Stimulated activated naive CD8-positive, alpha-beta T cell treated with anti-CD3 and anti-CD28 coated beads, Interleukin-15, Interleukin-2, amounts not matched to agents 100 U/mL and 50 U/mL, for 24 hours (primary cell): ENCODE measurements at places on chromosomes 12 and 14.

GRCh38 chr14:21840765-21841164 lies 167.1 kb upstream of the OR4E1 start:
- no peak for DNase-seq

DNA sequence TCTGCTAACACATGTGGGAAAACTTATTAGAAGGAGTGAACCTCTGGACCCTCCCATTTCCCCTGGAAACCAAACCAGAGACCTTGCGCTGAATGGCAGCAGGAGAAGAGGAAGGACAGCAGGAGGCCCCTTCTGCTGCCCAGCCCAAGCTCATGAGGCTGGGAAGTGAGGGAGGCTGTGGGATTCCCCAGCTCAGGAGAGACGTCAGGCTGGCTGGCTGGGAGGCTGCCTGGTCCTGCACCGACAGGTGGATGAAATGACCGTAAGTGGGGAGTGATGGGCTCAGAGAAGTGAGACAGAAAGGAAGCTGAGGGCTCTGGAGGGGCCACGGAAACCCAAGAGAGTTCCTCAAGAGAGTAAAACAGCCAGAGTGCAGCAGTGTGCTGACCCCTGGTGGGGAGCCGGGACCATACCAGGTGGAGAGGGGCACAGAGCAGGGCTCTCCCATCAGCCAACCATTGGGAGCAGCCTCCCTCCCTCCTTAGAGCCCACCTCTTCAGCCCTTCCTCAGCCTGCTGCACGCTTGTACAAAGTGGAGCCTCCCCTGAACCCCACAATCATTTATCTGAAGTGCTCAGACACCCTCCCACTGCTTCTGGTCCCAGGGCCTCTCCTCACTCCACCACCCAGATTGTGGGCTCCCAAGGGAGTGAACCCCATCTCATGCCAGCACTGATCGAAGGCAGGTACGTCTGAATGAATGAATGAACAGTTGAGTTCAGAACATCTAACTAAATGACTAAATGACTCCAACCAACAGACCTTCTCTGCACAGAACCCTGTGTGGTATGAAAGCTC lies 14.0 kb downstream of the TAMALIN start:
- DNase-seq, result peak; percentile 76

GRCh38 chr12:27777141-27777540 lies 2.9 kb upstream of the KLHL42 start:
- DNase-seq, result no peak

DNA sequence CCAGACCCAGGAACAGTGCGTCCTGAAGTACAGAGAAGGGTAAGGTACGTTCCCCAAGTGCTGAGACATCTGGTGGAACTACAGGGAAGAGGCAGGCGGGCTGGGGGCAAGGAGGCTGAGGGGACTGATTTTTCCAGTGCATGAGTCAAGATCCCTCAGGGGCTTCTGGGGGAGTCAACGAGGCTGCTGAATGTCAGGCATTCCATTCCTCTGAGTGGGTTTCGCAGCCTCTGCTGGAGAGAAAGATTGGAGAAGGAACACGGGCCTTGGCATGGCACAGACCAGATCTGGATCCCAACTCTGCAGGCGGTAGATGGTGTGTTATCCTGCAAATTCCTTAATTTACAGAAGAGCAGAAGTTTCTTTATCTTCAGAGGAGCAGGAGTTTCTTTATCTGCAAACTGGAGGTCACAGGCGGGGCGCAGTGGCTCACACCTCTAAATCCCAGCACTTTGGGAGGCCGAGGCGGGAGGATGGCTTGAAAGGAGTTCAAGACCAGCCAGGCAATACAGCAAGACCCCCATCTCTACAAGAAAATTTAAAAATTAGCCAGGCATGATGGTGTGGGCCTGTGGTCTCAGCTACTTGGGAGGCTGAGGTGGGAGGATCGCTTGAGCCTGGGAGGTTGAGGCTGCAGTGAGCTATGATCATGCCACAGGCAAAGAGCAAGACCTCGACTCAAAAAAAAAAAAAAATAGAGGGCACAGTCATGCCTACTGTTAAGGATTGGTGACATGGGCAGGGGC lies 132.6 kb upstream of the MAP1LC3B2 start:
- DNase-seq, result no peak

GRCh38 chr12:131687346-131688125 lies 23.4 kb upstream of the SFSWAP start:
- DNase-seq, result no peak

DNA sequence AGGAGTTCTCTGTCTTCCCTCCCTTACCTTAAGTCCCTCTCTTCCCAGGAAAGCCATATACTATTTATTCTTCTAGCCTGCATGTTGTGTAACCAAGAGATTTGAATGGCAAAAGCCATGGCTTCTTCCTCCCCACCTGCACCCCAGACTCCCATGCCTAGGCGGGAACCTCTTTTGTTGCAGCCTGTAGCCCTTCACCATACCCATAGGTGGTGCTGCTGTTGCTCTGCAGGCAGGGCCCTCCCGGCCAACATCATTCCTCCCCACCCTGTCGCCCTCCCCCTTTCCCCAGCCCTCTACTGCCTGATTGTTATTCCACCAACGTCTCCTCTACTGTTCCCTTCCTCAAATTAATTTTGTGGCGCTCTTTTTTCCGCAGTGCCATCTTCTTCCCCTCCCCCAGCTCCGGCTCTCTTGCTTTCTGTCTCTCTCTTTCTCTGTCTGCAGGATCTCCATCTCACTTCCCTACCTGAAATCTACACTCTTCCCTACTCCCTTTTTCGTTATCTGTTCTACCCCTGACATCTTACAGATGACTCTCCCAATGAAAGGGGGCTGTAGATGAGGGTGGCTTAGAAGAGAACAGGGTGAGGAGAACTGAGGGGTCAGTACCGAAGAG lies 13.8 kb downstream of the NGDN start:
- DNase-seq, result peak; percentile 6

GRCh38 chr14:56118611-56119181 lies 485 bp downstream of the PELI2 start:
- DNase-seq, result peak; percentile 47

- no peak for DNase-seq
Measured at GRCh38 chr12:118689793-118690192, 291.5 kb upstream of the SRRM4 start.

DNA sequence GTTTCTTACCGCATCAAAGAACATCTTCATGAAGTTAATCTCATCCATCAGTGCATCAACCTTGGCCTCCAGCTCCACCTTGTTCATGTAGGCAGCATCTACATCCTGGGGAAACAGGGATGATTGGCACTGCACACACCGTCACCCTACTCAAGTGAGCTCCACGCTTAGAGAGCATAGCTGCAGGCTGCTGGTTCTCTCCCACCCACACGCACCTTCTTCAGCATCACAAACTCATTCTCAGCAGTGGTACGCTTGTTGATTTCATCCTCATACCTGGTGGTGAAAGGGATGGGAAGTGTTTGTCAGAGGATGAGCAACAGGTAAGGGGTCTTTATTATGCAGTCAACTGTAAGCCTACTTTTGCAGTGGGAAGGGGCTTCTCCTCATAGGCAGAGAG lies 2.3 kb downstream of the KRT5 start:
- no peak for DNase-seq

- DNase-seq, result no peak
Measured at GRCh38 chr12:94812345-94812744, 162.0 kb upstream of the TMCC3 start.

DNA sequence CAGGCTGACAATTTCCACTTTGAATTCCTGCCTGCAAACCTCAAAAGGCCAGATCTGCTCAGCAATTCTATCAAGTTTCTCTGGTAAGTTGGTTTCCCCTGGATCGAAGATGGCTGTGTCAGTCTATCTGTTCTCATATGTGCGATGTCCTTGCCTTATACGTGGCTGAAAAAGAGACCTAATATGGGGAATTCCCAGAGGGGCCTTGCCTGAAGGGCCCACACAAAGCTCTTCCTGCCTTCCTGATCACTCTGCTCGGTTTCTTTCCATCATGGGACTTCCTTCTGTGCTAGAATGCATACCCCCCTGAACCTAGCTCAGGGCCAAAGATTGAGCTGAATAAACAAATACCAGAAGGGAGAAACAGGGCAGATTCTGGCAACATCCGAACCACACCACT lies 13.2 kb downstream of the TCL1B start:
- no peak for DNase-seq

DNA sequence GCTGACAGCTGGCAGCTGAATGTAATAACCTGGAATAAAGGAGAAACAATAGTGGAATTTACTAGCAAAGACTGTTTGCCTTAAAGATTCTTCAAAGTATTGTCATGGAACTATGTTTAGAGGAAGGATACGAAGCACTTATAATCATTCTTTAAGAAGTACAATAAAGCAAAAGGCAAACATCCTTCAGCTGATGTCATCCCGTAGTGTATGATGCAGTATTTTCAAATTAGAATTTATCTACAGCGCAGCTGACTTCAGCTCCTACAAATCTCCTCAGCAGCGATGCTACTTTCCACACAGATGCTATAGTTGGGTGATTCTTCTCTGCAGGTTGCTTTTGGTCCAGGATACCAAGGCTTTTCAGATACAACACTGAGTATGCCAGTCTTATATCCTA lies 31.5 kb downstream of the CLEC1A start:
- DNase-seq, result no peak

- DNase-seq, result no peak
Measured at GRCh38 chr14:39956372-39956771, 524.1 kb upstream of the FBXO33 start.

DNA sequence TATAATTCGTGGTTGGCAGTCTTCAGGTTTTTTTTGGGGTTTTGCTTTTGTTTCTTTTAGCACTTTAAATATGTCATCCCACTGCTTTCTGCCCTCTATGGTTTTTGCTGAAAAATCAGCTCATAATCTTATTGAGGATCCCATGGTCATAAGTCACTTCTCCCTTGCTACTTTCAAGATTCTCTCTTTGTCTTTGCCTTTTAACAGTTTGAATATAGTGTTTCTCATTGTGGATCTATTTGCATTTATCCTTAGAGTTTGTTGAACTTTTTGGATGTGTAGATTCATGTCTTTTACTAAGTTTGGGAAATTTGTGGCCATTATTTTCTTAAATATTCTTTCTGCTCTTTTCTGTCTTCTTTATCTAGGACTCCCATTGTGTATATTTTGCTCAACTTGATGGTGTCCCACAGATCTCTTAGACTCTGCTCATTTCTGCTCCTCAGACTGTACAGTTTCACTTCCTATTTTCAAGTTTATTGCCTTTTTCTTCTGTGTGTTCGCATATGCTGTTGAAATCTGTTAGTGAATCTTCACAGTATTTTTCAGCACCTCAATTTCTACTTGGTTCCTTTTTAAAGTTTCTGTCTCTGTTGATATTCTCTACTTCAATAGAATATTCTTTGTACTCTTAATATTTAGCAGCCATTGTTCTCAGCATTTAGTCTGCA lies 70.8 kb downstream of the WNK1 start:
- DNase-seq, result no peak

DNA sequence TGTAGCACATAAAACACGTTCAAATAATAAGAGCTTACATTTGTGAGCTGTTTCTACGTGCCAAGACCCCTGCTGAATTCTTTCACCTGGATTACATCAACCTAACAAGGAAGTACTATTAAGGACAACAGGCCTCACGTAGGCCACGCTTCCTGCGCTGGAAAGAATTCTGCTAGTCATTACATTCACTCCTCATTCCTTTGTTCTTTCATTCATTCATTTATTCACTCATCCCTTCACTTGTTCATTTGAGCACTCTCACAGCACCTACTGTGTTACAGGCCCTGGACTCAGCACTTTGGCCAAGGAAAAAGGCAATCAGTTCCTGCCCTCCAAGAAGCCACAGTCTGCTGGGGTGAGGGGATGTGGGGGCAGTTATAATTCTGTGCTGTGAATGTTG lies 28.2 kb downstream of the TESC start:
- DNase-seq, result no peak

- no peak for DNase-seq
Measured at GRCh38 chr14:74469548-74470518, 23.3 kb downstream of the NPC2 start.

- no peak for DNase-seq
Measured at GRCh38 chr12:24025153-24025798, 75.8 kb upstream of the SOX5 start.

GRCh38 chr12:132886529-132887477 lies 602 bp downstream of the CHFR start:
- no peak for DNase-seq

- DNase-seq, result no peak
Measured at GRCh38 chr12:43861840-43862150, 25.9 kb downstream of the TMEM117 start.

- DNase-seq, result no peak
Measured at GRCh38 chr12:114770323-114770722, 86.3 kb upstream of the TBX3 start.

DNA sequence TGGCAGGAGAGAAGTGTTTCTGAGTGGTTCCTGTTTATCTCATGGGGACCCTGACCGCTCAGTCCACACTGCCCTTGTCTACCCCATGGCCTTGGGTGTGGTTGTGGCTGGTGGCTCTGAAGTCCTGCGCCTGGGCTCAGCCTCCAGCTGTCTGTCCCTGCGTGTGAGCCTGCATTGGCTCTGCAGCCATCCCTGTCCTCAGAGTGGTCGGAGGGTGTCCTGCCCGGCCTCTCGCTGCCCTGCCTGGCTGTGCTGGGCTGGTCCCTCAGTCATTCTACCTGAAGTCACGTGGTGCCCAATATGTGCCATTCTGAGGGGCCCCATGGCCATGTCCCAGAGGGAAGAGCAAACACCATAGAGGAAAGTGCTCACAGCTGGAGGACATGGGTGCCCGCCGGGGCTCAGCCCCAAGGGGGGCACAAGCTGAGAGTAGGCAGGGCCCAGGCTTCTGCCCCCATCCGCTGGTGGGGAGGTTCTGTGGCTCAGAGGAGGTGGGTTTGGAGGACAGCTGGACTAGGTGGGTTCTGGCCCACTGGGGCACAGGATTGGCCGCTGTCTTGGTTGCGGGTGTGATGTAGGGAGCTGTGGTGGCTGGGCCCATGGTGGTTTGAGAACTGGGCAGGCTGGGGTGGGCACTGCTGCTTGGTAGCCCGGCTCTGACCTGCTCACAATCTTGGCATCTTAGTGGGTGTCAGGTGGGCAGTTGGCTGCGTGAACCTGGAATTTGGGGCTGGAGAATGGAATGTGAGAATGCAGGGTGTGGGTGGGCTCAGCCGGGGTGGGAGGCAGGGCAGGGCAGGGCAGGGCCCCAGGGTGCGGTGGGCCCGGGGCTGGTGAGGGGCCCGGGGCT lies 11.6 kb downstream of the TEDC1 start:
- no peak for DNase-seq

DNA sequence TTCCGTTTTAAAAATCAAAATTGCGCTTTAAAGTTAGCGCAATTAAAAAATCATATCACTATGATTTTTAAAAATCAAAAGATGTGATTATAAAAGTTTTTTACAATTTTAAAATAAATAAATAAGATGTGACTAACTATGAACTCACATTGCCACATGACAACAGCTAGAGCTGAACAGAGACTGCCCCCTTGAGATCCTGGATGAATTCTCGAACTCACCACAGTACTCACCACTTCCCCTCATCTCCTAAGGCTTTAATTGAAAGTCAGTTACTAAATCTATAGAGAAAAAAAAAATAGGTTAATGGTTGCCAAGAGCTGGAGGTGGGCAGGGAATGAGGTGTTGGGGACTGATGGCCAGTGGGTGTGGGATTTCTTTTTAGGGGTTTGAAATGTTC lies 384.2 kb downstream of the ZFP36L1 start:
- no peak for DNase-seq

GRCh38 chr12:107296681-107297089 lies 203.3 kb upstream of the CRY1 start:
- no peak for DNase-seq
